Bronchus fibroblast of lung (primary cell): ENCODE measurements at places on chromosomes 1 and 21. TPM values are rescaled to one million over a fixed set of nuclear protein-coding genes. Genes with fewer than 3 reads are reported as not detected.

Gene RHD
- under 0.01 TPM in 1 of 2 replicates, not detected in the other for total RNA-seq

Gene NLRP3
- total RNA-seq: not detected in 2 replicates

Gene CAMK2N1
- total RNA-seq: 18.7 and 28.6 TPM in 2 replicates

Gene PADI1
- total RNA-seq: not detected in 2 replicates

Gene GPA33
- not detected in 2 replicates for total RNA-seq

Gene KRTAP6-2
- not detected in 2 replicates for total RNA-seq
